Stimulated activated CD4-positive, alpha-beta T cell treated with anti-CD3 and anti-CD28 coated beads, TNF-alpha, amount 100 ng/mL, for 1 hour (primary cell): ENCODE measurements at places on chromosomes 5 and 9.

GRCh38 chr9:89477384-89477783 lies 20.5 kb downstream of the SEMA4D start:
- no peak for DNase-seq

DNA sequence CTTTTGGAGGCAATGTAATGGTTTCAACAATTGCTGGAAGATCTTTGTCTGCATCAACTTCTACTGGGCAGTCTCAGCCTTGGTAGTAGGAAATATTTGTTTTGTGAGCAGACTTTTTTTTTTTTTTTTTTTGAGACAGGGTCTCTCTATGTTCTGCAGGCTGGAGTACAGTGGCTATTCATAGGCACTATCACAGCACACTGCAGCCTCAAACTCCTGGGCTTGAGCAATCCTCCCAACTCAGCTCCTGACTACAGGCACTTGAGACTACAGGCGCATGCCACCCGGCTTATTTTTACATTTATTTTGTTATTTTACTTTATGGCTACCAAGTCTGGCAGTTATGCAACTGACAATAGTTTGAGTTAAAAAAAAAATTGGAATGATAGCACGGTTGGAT lies 187.3 kb downstream of the SNX18 start:
- no peak for DNase-seq

GRCh38 chr5:75348241-75348640 lies 11.2 kb downstream of the HMGCR start:
- DNase-seq = no peak

DNA sequence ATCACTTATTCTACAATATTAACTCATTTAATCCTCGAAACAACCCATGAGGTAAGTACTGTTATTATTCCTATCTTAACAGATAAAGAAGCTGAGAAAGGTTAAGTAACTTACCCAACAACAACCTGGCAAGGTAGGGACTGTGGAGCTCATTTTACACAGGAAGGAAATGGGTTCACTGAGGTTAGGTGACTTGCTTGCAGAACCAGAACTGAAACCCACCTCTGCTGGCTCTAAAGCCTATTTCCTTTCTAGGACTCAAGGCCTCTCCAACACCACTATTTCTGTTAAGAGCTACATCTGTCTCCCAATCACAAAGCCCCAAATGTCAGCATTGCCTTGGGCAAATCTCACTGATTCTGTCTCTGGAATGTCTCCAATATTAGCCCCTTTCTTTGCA lies 38.9 kb upstream of the IFNK start:
- DNase-seq = no peak

- DNase-seq = no peak
Observed at GRCh38 chr9:14315875-14316601, 2.1 kb upstream of the NFIB start.
